Fibroblast of gingiva (primary cell): ENCODE measurements at places on chromosomes 3 and 15.
A peak's percentile ranks its signal among the peaks of the same experiment; 100 is the strongest.

DNA sequence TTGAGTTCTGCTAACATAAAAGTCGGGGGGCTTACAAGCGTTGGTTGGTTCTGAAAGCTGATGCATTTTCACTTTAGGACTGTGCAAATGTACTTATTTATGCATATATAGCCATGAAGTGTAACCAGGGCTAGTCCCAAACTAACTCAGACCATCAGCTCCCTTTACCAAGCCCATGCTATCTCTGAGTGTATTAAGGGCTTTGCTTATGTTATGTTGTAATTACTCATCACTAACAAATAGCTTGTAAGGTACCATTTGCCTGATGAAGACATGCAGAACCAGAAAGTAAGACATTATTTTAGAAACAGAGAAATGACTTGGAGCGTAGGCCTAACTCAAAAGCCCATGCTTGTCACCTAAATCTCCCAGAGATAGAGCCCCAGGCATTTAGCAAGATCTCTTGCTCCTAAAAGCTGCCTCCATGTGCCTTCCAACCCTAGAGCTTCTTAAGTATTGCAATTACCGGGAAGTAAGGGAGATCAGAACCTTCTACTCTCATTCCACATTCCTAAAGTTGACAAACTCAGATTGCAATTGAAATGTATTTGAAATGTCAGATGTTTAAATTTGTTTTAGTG, 362.9 kb upstream of the RBMS3 start:
- DNase-seq, result no peak

DNA sequence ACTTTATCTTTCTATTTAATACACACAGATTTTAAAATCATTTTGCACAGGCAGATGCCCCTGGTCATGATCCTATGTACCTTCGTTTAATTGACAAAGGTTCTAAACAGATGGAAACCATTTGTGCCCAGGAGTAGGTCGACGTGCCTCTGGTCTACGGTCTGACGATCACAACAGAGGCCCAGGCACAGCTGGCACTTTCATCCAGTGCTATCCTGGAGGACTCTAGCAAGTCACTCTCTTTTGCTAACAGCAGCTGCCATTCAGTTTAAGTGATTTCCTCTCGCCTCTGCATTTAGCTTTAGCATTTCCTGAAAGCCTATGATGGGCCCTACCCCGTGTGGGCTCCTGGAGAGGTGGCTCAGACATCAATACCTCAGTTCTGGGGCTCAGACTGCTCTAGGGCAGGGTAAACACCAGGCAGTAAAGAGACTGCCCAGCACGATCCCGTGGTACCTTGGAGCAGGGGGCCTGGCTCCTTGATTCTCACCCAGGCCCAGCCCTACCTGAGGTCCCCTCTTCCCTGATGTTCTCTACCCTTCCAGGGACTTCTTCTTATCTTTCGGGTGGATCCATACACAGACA, 83.2 kb upstream of the SNRPA1 start:
- DNase-seq, result no peak

DNA sequence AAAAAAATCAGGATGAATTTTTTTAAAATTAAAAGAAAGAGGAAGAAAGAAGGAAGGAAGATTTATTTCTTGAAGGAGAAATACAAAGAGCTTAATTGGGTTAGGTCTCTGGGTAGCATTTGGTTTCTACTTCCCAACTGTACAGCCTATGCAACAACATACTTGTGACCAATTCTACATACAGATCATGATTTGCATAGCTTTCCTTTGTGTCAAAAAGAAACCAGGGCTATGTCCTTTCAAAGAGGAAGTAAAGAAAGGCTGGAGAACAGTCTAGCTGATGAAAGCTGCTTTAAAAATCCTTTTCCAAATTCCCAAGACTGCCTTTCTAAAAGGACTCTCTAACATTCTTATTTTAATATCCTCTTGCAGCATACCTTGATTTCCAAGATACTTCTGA, 6.1 kb upstream of the HGD start:
- peak; percentile 56 for DNase-seq

DNA sequence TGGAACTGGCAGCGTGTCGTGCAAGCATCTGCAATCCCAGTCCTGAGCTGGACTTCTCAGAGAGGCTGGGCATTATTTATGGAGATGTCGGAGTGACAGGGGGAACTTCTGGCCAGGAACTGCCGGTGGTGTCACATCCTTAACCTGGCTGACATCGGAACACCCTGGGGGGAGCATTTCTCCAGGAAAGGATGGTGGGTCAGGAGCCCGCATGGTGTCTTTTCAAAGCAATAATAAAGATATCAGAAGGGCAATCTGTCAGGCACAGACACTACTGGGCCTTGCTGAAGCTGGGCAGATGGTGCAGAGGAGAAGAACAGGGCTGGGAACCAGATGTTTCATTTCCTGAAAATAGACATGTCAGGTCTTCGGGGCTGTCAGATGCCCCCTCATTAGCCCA, 133.5 kb downstream of the WNT7A start:
- no peak for DNase-seq

DNA sequence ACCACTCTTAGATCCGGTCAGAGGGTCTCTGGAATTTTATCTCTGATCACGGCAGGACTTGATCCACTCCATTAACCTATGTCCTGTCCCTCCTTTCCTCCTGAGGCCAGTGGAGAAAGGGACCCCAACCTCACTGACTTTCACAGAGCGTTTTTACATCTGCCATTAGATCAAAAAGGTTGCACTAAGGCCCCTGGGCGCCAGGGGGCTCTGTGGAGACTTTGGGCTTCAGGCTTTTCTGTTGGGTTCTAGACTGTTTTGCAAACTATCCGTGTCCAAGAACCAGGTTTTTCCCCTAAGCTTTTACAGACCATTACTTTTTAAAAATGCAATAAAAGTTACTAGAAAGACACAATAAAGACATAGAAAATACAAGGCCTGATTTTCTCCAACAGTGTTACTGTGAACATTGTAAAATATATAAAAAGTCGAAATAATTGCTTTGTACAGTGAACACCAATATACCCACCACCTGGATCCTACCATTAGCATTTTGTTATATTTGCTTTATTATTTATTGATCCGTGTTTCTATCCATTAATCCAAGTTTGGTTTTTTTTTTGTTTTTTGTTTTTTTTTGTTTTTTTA, 159.7 kb downstream of the POLR2M start:
- DNase-seq, result peak; percentile 17

GRCh38 chr15:69637818-69638217, 185.2 kb downstream of the RPLP1 start:
- DNase-seq, result no peak

DNA sequence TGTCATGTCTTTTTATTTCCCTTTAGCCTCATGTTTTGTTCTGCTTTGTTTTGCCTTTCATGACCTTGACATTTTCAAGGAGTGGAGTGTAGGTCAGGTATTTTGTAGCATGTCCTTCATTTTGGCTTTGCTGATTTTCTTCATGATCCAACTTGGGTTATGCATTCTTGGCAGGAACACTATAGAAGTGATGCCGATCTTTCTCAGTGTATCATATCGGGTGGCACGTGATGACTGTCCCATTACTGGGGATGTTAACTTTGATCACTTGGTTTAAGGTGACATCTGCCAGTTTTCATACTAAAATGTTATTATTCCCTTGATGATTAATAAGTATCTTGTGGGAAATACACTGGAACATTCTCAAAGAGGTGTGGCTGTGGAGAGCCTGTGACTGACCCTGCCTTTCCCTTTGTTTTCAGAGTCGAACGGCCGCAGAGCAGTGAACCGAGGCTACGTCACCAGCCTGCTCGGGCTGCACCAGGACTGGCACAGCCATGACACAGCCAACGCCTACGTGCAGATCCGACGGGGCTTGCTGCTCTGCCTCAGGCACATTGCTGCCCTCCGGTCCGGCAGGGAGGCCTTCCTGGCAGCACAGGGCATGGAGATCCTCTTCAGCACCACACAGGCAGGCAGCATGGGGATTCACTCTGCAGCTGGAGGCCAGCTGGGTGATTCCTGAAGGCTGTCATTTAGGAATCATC, 167.7 kb downstream of the AGBL1 start:
- DNase-seq, result no peak

GRCh38 chr3:99199021-99199420, 297.5 kb upstream of the DCBLD2 start:
- DNase-seq, result no peak

GRCh38 chr3:177676947-177677587, 479.8 kb upstream of the TBL1XR1 start:
- no peak for DNase-seq

- no peak for DNase-seq
These were observed 296.2 kb downstream of the NEK10 start for GRCh38 chr3:27072810-27073651.

DNA sequence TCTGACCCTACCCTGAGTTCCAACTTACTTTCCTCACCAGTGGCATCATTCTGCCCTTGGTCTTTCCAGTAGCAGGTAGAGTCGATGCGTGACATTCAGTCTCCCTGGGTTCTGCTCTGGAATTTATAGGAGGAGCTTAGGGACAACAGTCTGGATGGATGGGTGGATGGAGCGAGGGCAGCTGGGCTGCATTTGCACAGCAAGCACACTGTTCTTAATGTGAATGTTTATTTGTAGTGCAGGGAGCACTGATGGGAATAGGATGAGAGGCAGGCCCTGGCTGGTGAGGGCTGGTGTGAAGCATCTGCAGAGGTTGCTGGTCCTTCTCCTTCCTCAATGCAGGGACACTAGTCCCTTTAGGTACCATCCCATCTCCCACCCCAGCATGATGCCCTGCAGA, 176.2 kb downstream of the EPHB1 start:
- no peak for DNase-seq

GRCh38 chr3:189572249-189572648, 58.9 kb upstream of the TP63 start:
- DNase-seq, result no peak

DNA sequence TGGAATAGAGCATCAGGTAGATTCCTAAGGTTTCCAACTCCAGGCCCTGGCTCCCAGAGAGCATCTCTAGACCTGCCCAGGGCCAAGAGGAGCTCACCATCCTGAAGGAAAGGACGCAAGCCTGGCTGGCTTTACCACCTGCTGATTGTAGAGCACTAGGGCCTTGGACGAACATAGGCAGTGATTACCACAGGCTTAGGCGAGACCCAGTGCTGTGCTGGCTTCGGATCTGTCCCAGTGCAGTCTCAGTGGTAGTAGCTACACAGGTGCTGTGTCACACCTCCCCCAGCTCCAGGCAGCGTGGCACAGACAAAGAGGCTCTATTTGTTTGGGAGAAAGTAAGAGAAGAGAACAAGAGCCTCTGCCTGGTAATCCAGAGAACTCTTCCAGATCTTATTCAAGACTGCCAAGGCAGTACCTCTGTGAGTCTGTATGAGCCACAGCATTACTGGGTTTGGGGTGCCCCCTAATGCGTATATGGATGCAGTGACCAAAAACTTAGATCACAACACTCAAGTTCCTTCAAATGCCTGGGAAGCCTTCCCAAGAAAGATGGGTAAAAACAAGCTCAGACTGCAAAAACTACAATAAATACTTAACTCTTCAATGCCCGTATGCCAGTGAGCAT, 25.4 kb downstream of the ISG20 start:
- no peak for DNase-seq

DNA sequence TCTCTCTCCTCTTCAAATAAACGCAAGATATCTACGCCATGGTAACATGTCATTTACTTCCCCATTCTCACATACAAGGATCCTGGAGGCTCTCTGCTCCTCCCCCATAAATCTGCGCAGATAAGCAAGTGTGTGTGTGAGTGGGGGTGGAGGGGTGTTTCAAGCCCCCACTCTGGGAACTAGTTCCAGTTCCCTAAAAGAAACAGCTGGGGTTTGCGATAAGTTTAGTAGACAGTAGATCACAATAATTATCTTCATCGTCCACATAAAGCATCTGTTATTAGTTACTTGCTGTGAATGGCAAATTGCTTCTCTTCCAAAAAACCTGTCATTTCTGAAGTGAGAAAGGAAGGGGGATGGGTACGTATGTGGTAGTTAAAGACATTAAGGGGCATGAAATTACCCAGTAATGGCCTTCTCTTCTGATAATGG, 79.8 kb downstream of the RBPMS2 start:
- DNase-seq, result no peak

GRCh38 chr3:150073031-150073430, 102.3 kb upstream of the PFN2 start:
- DNase-seq, result no peak
